ENCODE measurements at places on chromosomes 11 and 22.

DNA sequence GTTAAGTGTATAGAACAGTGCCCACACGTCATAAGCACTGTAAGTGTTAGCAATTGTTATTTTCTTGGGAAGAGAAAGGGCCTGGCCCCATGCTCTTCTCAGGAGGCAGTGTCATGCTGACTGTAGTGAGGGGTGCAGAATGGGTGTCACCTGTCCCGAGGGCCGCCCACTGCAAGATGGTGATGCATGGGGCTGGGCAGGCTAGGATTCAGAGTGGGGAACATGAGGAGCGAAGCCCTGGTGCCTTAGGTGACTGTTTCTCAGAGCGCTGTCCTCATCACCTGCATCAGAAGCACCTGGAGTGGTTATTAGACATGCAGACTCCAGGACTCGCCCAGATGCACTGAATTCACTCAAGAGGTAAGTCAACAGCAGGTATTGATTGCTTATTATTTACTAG is 101.0 kb upstream of the PARVA start:
- DNase-seq: no peak

DNA sequence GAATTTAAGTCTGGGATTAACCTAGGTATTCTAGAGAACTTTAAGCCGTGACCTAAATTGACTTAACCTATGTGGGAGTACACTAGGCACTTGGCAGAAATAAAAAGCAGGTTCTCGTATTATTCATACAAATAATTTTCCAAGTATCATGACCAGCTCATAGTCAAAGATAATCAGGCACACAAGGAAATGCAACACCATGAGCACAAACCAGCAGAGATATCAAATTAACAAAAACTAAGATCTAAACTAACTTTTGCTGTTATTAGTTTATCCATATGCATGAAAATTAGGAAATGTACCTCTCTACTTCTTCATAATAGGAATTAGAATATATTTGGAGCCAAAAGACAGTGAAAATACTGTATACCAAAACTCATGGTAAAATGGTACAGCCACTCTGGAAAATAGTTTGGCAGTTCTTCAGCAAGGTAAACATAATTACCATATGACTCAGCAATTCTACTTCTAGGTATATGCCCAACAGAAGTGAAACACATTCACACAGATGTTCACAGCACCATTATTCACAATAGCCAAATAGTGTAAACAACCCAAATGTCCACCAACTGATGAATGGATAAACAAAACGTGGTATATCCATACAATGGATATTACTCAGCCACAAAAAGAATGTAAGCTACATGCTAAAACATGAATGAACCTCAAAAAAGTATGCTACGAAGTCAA is 154.1 kb downstream of the ENTHD1 start:
- DNase-seq: no peak

- DNase-seq: no peak
Observed at GRCh38 chr22:45073064-45073463, 63.3 kb upstream of the PHF21B start.

DNA sequence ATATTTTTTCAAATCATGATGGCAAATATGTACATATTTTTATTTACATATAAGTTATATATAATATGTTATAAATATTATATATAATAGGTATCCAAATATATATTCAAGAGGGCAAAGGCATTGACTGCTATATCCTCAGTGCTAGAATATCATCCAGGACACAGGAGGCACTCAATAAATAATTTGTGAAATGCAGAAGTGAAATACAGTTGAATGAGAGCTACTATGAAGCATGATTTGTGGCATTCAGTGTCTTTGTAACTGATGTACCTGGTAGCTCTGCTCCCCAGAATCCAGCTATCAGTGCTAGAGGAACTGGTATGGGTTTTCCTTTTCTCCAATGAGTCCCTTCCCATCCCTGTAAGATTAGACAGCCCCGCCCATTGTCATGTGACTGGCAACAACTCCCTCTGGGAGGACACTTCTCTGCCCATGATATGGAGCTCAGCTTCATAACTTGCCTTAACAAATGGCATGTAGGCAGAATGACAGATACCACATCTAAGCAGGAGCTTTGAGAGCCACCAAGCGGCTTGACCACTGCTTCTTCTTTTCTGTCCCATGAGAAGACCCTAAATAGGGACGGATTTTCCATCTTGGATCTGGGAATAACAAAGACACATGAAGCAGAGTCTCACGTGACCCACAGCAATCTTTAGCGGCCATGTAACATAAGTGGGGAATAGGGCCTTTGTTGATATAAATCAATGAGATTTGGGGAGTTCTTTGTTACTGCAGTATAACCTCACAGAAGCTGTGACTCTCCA is 10.2 kb upstream of the CD82 start:
- no peak for DNase-seq

DNA sequence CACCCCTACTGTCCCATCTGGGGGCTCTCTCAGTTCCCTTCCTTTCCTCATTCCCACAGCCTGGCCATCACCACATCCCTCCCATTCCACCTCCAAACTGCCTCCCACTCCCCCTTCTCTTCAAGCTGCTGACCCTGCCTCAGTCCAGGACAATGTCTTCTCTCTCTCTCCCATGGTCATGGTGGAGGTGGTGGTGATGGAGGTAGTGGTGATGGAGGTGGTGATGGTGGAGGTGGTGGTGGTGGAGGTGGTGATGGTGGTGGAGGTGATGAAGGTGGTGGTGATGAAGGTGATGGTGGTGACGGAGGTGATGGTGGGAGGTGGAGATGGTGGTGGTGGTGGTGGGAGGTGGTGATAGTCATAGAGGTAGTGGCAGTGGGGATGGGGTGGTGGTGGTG is 87.0 kb downstream of the MPPED1 start:
- no peak for DNase-seq

DNA sequence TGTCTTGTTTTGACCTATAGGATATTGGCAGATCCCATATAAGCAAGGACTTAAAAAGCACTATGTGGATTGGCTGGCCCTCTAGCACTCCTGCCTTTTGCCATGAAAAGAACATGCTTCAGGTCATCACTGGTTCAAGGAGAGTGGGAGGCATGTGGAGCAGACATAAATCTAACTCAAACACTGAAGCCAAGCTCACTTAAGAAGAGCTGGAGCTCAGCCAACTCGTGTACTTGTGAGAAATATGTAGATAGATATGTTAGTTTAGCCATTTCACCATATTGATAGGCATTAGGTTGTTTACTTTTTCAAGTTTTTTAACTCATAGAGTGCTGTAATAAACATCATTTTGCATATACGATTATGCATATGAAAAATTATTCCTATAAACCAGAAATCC is 19.9 kb upstream of the BBOX1 start:
- no peak for DNase-seq

- DNase-seq: no peak
Observed at GRCh38 chr11:74970852-74971395, 17.8 kb upstream of the NEU3 start.

GRCh38 chr11:122509899-122510298 is 145.6 kb upstream of the UBASH3B start:
- no peak for DNase-seq

DNA sequence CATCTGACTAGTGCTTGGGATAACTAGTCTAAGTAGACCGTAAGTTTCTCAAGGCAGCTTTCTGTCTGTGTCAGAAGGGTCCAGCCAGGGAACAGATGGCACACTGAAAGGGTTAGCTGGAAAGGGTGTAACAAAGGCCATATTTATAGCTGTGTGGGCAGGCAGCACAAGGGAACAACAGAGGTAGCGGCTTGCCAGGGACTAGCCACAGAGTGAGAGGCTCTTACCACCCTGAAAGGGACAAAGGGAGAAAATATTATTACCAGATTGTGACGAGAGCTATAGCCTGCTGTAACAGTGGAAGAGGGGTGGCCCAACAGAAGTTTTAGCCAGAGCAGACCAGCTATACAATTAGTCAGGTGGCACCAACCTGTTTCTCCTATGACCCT is 129.4 kb downstream of the CCDC34 start:
- no peak for DNase-seq

GRCh38 chr11:78039919-78040671 is 17.0 kb upstream of the KCTD14 start:
- peak; percentile 41 for DNase-seq

DNA sequence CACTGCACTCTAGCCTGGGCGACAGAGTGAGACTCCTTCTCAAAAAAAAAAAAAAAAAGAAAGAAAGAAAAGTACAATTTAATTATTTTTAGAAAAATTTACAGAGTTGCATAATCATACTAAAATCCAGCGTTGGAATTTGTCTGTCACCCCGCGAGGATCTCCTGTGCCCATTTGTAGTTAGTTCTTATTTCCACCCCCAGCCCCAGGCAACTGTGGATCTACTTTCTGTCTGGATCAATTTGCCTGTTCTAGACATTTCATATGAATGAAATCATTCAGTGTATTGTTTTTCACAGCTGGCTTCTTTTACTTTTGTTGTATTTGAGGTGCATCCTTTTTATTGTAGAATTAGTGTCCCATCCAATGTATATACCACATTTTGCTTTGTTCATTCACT is 102.6 kb upstream of the RASSF10 start:
- DNase-seq: no peak

- no peak for DNase-seq
Observed at GRCh38 chr11:33394431-33395109, 137.4 kb downstream of the HIPK3 start.

GRCh38 chr11:28400331-28401100 is 292.3 kb downstream of the METTL15 start:
- no peak for DNase-seq

DNA sequence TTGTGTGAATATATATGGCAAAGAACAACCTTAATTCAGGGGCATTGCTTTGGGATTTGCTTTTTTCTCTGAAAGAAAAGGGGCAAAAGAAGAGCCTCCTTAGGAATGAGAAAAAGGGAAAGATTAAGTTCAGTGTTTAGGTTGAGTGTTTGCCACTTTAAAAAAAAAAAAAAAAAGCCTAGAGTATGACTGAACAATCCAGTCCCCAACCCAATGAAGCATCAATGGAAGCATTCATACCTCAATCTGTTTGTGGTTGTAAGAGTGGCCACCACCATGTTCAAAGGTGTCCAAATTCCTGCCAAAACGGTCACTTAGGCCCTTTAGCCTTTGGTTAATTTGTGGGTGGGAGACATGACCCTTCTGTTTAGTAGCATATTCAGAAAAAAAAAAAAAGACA is 260.6 kb downstream of the SOX6 start:
- no peak for DNase-seq

DNA sequence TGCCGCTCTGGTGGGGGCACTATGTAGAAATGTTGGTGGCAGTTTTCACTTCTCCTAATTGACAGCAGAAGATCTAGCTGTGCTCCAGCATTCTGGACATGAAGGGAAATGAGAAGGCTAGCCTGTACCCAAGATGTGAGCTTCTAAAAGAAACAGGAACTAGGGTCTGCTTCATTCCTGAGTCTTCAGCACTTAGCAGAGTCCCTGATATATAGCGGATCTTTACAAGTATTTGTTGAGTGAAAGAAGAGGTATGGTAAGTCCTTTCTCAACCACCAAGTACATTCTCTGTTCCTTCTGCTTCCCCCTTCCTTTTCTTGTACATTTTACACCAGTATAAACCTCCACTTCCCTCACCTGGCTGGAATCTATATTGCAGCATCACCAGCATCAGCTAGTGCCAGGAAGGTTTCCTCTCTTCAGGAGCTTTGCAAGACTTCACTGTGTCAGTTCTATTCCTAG is 408.3 kb upstream of the CADM1 start:
- no peak for DNase-seq

DNA sequence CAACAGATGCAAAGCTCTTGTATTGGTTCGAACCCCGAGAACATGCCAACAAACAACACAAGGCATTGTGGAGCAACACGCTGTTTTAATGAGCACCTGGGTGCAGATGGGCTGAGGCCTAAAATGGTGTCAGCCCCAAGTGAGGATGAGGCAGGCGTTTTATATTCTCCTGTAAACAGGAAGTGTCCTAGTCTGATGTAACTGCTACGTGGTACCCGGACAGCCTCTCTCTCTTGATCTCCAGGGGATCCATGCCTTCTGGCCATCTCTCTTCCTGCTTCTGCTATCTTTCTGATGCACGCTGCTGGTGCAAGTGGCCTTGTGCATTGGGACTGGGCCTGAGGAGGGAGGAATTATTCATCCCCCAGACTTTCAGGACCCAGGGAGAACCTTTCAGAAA is 19.4 kb upstream of the VSTM5 start:
- DNase-seq: no peak

- no peak for DNase-seq
Observed at GRCh38 chr22:49236541-49237075, 591.1 kb downstream of the BRD1 start.

GRCh38 chr11:120929664-120930154 is 94.2 kb upstream of the TBCEL start:
- peak; percentile 34 for DNase-seq

DNA sequence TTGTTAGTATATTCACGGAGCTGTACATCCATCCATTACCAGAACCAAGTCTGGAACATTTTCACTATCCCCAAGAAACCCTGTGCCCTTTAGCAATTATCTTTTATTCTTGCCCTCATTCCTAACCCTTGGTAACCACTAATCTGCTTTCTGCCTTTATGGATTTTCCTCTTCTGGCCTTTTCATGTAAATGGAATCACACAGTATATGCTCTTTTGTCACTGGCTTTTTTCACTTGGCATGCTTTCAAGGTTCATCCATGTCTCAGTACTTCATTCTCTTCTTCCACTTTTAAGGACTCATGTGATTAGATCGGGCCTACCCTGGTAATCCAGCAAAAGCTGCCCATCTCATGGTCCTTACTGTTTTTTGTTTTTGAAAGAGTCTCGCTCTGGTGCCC is 11.0 kb upstream of the ZBTB44 start:
- no peak for DNase-seq

- DNase-seq: no peak
Observed at GRCh38 chr11:96172604-96173003, 170.4 kb downstream of the MAML2 start.

GRCh38 chr11:32779136-32779535 is 15.3 kb downstream of the CCDC73 start:
- no peak for DNase-seq

GRCh38 chr11:122096272-122097112 is 19.5 kb downstream of the BLID start:
- no peak for DNase-seq

DNA sequence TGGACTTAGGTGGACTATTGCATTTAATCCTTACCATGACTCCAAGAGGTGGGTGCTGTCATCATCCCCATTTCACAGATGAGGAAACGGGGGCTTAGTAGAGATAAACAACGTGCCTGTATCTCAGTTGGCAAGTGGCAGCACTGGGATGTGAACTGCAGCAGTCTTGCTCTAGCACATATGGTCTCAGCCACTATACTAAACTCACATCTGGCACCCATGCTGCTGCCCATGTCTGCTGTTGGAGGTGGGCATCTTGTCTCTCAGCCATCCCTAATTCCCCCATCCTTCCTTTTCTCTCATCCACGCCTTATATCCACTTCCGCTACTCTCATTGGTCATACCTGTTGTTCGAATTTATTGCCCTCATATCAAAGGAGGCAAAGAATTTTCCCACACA is 3.8 kb downstream of the PRG3 start:
- no peak for DNase-seq
